ENCODE measurements at places on chromosomes 3 and 15.
A peak's percentile ranks its signal among the peaks of the same experiment; 100 is the strongest.

DNA sequence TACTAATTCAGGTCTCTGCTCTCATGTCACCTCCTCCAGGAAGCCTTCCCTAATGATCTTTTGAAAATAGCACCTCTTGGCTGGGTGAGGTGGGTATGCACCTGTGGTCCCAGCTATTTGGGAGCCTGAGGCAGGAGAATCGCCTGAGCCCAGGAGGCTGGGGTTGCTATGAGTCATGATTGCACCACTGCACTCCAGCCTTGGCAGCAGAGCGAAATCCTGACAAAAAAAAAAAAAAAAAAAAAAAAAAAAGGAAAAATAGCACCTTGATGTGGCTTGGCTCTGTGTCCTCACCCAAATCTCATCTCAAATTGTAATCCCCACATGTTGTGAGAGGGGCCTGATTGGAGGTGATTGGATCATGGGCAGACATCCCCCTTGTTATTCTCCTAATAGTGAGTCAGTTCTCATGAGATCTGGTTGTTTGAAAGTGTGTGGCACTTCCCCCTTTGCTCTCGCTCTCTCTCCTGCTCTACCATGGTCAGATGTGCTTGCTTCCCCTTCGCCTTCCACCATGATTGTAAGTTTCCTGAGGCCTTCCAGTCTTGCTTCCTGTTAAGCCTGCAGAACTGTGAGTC, 11.2 kb upstream of the RNU6-1 start:
- DNase-seq, result no peak

GRCh38 chr15:68363353-68363752, 68.6 kb downstream of the ITGA11 start:
- DNase-seq, result no peak

- DNase-seq, result no peak
These were observed 550.6 kb upstream of the NECTIN3 start for GRCh38 chr3:110521019-110521418.

- peak; percentile 66 for DNase-seq
These were observed 64.7 kb downstream of the ATP1B3 start for GRCh38 chr3:141941093-141941492.

DNA sequence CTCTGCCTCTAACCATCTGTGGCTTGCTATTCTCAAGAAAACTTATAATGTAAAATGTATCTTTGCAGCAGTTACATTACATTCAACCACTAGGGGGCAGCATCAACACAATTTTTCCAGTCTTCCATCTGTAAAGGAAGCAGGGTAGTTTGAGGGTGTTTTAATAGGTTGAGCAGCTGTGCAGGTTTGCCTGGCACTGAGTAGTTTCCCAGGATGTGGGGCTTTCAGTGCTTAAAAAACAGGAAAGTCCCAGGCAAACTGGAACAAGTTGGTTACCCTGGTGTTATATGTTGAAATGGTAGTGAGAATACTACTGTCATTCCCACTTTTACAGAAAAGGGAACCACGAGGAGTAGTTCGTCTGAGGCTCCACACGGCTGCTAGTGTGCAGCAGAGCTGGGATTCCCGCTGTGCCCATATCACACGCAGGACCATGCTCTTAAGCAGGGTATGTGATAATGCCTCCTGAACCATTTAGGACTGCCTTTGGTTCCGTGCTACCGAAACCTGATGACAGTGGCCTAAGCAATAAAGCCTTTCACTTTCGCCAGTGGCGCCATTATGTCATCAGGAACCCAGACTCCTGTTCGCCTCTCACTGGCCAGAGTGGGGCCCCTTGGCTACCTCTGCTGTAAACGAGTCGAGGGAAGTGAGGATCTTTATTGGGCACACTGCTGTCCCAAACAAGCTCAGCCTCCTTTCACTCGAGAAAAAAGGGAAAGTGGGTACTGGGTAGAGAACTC, 64.7 kb upstream of the ZBTB38 start:
- DNase-seq, result peak; percentile 20

- DNase-seq, result no peak
These were observed 19.8 kb downstream of the GNB5 start for GRCh38 chr15:52171386-52171785.

GRCh38 chr3:184688251-184688881, 23.5 kb downstream of the MAGEF1 start:
- DNase-seq, result no peak

DNA sequence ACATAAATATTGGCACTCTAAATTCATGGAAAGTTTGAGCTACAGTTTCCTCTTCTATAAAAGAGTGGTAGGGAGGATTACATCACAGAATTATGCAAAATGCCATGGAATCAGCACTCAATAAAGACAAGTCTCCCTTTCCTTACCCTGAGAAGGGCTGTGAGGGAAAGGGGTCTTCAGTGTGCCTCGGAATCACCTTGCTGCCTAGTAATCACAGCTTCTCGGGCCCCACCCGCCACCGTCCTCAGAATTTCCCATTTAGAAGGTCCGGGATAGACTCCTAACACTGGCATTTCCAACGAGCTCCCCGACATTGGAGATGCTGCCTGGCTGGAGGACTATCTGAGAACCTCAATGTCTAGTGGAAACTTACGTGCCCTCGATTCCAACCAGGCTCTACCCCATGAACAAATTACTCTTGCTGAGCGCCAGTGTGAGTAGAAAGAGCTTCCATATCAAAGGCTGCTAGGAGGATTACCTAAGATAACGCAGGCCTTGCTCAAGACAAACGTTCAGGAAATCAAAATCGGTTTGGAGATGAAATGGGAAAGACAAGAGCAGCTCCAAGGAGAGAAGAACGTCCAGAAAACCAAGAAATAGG, 92.1 kb upstream of the CHD2 start:
- DNase-seq, result peak; percentile 77

DNA sequence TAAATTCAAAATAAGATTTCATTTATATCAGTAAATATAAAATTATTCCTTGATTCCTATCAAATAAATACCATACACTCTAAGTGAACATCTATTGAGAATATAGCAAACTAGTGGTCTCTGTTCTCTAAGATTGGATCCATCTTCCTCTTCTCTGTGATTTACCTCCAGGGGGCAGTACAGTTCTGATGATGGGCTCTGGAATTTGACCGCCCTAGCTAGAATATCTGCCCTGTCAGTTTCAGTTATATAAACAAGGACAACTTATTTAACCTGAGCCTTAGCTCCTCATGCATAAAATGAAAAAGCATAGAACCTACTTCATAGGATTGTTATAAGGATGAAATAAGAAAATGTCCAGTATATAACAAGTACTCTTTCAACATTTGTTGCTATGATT, 171.1 kb upstream of the CCDC54 start:
- DNase-seq, result no peak

DNA sequence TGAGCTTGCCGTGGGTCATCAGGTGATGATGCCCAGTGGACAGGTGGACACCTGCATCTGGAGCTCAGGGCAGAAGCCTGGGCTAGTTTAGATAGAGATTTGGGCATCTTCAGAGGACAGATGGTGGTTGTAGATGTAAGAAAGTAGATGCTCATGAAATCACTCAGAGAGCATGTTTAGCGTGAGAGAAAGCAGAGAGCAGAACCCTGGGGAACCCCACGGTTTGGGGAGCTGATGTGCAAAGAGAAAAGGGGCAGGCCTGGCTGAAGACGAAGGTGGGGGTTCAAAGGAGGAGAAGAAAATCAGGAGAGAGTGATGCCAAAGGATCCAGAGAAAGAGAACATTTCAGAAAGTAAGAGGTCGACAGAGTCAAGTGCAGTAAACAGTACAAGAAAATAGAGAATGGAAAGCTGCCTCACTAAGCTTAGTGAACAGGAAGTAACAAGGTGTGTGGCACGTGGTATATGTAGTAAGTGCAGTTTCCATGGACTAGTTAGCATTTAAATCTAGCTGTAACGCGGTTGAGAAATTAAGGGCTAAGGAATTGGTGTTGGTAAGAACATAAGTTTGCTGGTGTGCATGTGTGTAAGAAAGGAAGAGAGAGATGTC, 13.5 kb downstream of the TIGIT start:
- no peak for DNase-seq

- no peak for DNase-seq
These were observed 362.3 kb upstream of the RGMA start for GRCh38 chr15:93451265-93451664.

GRCh38 chr3:97860364-97860763, 38.6 kb downstream of the CRYBG3 start:
- DNase-seq, result no peak

GRCh38 chr15:49040151-49040550, 6.1 kb downstream of the SECISBP2L start:
- no peak for DNase-seq

DNA sequence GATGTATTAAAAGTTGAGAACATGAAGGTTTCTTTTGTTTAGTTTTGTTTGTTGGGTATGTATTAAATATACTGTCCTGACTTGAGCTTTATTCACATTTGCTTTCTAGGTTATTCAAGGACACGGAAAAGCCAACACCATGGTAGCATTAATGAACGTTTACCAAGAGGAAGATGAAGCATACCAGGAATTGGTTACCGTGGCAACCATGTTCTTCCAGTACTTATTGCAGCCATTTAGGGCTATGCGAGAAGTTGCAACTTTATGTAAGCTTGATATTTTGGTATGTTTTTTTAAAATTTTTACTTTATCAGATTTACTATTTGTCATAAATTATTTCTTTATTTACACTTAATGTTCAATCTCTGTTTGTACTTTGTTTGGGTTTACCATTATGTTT, 3.6 kb downstream of the WHAMM start:
- no peak for DNase-seq

- no peak for DNase-seq
These were observed 61.2 kb upstream of the LRTM1 start for GRCh38 chr3:54988838-54989630.

DNA sequence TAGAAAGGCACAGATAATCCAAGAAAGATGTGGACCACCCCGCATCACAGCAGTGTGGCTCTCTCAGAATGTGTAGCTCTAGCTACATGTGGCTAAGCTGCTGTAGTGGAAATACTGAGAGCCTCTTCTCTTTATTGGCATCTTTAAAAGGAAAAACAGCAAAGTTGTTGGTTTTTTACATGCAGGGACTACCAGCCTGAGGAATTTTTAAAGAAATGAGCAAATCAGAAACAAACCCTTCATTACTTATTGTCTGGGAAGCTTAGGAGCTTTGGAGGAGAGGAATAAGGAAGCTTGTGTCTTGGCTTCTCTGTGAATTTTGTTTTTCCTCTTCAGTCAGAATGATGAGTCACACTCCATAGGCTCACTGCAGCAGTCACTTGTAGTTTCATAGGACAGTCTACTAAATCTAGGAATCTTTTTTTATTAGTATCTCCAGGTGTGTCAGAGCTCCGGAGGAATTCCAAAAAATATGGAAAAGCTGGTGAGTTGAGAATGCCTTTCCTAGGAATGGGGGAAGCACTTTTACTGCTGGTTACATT, 27.5 kb downstream of the POLG start:
- no peak for DNase-seq

- DNase-seq, result no peak
These were observed 801 bp downstream of the CA12 start for GRCh38 chr15:63380808-63381282.

GRCh38 chr3:173800154-173800553, 402.6 kb downstream of the NLGN1 start:
- DNase-seq, result no peak

GRCh38 chr3:25603703-25604102, 61.0 kb downstream of the TOP2B start:
- DNase-seq, result peak; percentile 79

DNA sequence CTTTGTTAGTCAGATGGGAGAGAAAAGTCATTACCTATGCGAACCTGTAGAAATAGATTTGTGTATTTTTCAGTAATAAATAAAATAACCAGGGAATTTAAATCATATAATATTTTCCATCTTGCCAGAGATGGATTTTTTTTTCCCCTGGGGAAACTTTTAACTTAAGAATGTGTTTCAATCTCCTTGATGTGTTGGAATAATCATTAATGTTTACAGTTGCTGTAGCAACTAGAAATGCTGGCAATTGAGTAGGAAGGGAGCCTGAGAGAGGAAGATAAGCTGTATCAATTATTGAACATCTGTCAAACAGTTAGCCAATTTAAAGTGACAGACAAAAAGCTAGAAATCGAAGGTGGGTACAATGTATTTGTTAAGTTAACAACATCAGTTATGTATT, 259.5 kb downstream of the IL5RA start:
- DNase-seq, result no peak

DNA sequence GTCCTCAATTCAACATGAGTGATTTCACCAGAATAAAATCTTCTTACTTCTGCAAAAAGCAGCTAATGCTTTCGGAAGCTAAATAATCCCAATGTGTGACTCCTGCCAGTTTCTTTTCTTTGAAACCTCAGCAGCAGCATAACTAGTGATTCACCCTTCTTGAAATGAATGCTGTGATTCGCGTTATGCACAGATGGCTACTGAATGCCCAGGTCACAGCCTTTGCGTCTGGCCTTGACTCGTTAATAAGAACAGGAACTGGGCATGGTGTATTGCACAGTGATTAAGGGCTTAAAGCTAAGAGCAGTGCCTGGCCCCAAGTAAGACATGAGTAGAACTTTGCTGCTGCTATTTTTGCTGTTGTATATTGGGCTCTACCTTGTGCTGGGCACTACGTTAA, 19.0 kb downstream of the CGNL1 start:
- no peak for DNase-seq

GRCh38 chr3:18891641-18892040, 256.7 kb upstream of the KCNH8 start:
- DNase-seq, result peak; percentile 51

DNA sequence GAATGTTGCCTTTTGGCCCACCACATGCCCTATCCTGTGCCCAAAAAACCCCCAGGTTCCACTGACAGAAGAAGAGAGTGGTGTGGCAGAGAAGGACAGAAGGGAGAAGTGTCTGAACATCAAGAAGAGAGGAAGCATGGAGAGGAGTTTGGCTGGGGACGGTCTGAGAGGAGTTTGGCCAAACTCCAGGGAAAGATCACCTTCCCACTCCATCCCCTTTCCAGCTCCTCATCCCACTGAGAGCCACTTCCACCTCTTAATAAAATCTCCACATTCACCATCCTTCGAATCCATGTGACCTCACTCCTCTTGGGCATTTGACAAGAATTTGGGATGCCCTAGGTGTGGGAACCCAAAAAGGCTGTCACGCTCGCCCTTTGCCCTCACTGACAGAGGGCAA, 311.6 kb upstream of the GRM7 start:
- no peak for DNase-seq

GRCh38 chr3:8348076-8348475, 153.5 kb upstream of the LMCD1 start:
- no peak for DNase-seq

- DNase-seq, result no peak
These were observed 44.9 kb upstream of the CTSH start for GRCh38 chr15:78989701-78990240.
